ENCODE measurements at places on chromosomes 11 and 22.

DNA sequence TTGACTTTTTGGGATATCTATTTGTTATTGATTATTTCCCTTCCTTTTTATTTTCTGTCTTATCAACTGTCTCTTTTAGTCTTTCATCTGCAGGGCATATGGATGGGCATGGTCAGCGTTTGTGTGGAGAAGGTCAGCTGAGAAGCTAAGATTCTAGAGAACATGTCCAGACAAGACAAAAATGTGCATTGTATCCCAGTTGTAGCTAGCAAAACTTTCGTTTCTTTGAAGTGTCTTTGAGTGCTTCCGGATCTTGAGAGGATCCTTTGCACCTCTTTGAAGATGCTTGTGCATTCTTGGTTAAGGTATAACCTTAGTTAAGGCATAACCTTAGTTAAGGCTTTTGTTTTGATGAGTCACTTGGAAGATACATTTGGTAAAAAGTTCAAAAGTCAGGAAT is 329.9 kb upstream of the LRRC4C start:
- no peak for DNase-seq

- DNase-seq, result no peak
These were observed 347.9 kb upstream of the NCAM1 start for GRCh38 chr11:112613051-112613972.

DNA sequence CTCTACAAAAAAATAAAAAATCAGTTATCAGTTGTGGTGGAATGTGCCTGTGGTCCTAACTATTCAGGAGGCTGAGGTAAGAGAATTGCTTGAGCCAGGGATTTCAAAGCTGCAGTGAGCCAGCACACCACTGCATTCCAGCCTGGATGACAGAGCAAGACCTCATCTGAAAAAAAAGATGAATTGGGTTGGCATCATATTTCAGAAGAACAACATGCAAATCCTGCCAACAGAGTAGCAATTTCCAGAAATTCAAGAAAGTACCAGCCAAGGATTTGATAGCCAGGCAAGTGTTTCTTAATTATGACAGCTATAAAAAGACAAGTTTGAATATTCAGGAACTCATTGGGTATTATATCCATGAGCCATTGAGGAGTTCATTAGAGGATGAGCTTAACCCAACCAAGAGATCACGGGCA is 75.2 kb downstream of the USP47 start:
- no peak for DNase-seq

GRCh38 chr11:61369372-61370348 is 7.5 kb downstream of the TMEM138 start:
- no peak for DNase-seq

- peak; percentile 76 for DNase-seq
These were observed 2.2 kb downstream of the TUT1 start for GRCh38 chr11:62588966-62589637.

DNA sequence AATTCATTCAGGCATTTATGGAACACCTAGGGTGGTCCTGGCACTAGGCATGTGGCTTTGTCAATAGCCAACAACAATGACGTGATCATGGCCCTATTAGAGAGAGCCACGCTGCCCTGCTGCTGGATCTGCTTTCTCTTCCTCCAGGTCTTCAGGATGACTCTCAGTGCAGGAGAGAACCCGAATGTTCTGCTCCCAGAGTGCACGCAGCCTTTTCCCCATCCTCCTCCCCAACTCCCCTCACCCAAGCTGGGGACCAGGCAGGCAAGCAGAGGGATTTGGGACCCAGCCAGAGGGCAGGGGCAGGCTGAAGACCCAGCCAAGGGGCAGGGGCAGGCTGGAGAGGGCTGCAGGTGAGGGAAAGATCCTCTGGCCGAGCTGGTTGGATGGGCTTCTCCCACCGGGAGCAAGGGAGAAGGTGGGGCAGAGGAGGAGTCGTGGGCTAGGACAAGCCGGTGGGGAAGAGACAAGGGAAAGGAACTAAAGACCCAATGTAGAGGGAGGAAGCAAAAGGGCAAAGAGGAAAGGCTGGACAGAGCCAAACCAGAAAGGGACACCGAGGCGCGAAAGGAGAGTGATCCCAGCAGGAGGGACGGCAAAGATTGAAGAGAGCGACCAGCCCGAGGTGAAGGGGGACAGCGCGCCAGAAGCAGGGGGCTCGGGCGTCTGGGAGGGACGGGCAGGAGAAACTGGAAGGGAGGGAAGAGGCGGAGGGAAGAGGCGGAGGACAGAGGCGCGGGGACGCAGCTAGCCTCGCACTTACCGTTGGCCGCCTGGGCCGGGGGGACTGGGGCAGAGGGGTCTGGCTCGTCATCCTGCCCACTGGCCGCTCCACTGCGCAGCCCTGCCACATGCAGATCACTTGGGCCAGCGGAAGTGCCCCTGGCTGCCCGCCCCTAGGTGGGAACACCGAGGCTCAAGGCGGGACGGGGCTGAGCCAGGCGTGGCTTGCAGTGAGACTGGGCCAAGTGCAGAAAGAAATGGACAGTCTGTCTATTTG is at the start of gene KCTD14:
Gene KCTD14, minus strand, starts transcription at position 880 of the 1,000 bp plus-strand sequence. Its CDS starts 27 bp downstream, at position 853.
- DNase-seq, result no peak

DNA sequence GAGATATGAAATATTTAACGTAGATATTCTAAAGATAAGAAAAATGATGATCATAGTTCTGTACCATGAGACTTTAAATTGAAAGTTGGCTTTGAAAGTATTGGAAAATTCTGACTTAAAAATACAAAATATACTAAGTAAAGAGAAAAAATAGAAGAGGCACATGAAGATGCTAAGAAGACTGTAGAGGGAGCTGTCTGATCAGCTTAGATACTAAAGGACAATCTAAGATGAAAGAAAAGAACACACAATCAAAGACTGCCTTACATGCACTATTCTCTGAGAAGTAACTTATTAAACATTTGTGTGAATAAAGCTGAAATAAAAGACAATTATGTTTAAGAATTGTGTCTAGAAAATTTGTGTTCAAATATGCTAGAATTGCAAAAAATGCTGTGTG is 55.1 kb downstream of the RBMXL2 start:
- DNase-seq, result no peak

DNA sequence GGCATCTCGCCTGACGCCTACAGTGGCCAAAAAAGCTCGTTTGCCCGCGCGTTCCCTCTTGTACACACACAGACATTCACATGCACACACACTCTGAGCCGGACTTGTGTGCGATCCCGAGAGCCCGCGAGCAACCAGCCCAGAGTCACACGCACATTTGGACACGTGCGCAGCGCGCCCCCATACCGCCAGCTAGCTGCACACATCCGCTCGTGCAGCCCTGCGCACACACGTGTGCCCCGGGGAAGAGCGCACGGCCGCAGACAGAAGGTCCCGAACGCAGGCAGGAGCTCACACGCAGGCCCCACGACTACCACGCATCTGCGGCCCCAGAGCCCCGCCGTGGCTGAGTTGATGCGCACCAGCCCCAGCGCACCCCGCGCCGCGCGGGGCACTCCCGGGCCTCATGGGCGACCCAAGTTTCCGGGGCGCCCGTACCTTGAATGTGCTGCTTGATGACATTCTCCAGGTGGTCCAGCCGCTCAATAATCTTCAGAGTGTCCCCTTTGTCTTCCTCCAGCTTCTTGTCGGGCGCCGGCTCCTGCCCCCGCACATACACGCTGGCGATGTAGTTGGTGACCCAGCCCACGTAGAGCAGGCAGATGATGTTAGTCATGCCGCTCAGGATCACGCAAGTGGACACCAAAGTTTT is 758 bp downstream of the GALNT18 start:
- DNase-seq, result peak; percentile 78

GRCh38 chr22:47209040-47209514 is 446.6 kb downstream of the TBC1D22A start:
- DNase-seq, result no peak

- no peak for DNase-seq
These were observed 164.5 kb downstream of the JRKL start for GRCh38 chr11:96554236-96554820.

- DNase-seq, result no peak
These were observed 5.7 kb downstream of the DNAL4 start for GRCh38 chr22:38788021-38788816.

DNA sequence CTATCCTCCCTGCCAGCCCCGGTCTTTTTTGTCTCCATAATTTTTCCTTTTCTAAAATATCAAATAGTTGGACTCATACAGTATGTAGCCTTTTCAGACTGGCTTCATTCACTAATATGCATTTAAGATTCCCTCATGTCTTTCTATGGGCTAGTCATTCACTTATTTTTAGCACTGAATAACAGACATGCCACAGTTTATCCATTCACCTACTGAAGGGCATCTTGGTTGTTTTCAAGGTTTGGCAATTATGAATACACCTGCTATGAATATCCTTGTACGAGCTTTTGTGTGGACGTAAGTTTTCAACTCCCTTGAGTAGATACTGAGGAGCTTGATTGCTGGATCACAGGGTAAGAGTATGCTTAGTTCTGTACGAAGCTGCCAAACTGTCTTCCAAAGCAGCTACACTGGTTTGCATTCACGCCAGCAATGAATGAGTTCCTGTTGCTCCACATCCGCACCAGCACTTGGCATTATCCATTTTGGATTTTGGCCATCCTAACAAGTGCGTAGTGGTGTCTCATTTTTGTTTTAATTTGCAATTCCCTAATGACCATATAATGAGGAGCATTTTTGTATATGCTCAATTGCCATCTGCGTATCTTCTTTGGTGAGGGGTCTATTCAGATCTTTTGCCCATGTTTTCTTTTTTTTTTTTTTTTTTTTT is 21.1 kb downstream of the ALG12 start:
- DNase-seq, result no peak

DNA sequence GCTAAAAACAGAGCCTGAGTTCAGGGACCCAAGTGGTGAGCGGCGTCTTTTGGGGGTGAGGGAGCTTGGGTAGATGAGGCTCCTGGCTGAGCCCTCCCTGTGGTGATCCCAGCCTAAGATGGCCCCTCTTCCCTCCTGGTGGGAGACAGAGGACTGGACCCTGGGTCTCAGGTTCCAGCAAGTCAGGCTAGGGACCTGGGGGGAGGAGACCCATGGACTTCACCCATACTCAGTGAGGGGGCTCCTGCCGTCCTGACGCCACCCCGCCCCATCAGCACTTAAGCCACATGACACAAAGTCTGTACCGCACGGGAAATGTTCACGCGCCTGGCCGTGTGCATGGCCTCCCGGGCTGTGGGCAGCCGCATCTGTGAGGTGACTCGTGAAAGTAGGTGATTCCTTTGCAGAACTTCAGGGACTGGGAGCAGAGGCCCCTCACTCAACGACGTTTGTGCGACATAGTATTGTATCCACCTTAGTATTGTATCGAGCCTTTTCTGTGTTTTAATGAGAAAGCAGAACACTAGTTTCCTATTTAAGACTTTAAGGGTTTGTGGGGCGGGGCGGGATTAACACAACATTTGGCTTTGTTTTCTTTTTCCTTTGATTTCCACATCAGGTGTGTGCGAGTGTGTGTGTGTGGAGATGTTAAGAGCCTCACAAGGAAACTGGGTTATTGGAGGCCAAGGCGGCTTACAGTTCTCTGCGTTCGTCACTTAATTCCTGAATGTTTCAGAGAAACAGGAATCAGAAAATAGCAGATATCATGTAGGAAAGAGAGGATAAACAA is 18.4 kb upstream of the TMEM191C start:
- peak; percentile 46 for DNase-seq

DNA sequence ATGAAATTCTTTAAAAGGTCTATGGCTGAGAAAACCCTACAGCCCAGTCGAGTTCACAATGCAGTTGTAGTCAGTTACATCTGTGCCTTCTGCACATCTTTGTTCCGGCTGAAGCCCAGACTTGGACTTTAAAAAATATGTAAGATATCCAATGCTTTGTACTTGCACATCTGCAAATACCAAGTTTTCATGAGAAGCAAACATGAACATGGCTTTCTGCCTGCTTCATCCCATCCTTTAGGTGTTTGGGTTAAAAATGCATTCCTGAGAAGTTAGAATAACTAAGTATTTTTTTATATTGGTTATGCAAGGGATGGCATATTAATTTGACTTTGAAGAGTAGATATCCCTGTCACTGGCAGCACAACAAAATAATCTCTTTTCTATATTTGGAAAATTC is 528.4 kb downstream of the METTL15 start:
- no peak for DNase-seq

- DNase-seq, result no peak
These were observed 965 bp downstream of the OSBPL5 start for GRCh38 chr11:3164138-3164551.

- DNase-seq, result peak; percentile 84
These were observed 2.2 kb upstream of the RFPL2 start for GRCh38 chr22:32206774-32207758.

DNA sequence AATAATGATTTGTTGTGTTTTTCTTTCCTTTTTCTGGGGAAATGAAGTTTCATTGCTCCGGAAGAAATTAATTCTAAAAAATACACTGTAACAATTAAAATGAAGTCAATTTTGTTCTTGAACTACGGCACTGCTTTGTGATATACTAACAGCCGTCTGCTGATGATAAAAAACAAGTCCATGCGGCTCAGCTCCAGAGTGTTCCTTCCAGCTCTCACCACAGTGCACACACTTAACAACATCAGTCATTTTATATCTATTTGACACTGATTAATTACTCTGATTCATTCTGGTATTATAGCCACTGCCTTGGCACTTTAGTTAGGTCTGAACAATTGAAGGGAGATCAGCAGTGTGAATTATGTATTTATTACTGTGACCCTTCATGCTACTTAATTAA is 97.4 kb upstream of the SLC6A5 start:
- DNase-seq, result no peak

- no peak for DNase-seq
These were observed 1336.8 kb downstream of the TBC1D22A start for GRCh38 chr22:48099251-48099650.

GRCh38 chr11:86595451-86595850 is 77.0 kb downstream of the ME3 start:
- no peak for DNase-seq

Measured in activated CD4-positive, alpha-beta T cell treated with anti-CD3 and anti-CD28 coated beads, Interleukin-2, amount 10 ng/mL, durations not matched to agents 24 days and 14 days (primary cell).